Epithelial cell of prostate (primary cell): ENCODE measurements at places on chromosomes 2 and 18.

DNA sequence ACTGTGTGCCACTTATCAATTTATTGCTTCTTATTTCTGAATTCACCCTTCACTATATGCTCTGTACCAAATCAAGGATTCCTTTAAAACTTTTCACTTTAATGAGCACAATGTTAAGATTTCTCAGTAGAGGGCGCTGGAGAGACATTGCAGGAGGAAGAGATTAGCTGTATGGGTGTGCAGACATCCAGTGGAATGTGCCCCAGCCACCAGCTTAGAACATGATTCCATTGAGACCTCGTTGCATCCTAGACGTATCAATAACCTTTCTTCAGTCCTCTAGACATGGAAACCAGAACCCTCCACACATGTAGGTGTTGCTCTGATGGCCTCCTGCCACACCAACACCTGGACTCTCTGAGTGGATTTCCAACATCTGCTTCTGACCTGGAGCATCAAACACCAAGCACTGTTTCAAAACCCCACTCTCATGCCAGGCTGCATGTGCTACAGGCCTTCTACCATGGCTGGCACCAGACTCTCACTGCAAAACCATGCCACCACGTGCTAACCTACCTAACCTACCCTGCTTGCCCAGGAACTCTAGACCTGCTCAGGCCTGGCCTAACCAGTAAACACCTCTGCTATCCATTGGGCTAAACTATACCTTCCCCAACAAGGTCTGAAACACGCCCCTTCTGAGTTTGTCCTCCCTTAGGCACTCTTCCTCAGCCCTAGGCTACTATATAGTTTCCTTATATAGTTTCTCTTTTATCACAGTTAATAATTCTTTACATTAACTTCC, 633.2 kb upstream of the PKDCC start:
- DNase-seq, result no peak

DNA sequence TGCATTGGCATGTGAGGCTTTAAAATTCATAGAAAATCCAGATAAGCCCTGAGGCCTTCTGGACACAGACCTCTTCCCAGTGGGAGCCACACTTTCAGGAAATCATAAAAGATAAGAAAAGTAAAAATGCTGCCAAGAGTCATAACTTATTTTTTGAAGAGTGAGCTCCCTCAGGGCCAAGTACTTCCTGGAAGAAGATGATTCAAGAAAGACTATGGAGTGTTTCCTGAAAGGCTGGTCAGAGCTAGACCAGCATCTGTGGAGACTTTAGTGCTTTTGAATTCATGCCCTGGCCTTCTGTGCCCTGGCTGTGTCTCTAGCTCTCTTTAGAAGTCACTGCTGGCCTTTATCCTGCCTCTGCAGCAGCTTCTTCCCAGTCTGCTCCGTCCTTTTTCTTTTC, 6.4 kb upstream of the XDH start:
- no peak for DNase-seq

DNA sequence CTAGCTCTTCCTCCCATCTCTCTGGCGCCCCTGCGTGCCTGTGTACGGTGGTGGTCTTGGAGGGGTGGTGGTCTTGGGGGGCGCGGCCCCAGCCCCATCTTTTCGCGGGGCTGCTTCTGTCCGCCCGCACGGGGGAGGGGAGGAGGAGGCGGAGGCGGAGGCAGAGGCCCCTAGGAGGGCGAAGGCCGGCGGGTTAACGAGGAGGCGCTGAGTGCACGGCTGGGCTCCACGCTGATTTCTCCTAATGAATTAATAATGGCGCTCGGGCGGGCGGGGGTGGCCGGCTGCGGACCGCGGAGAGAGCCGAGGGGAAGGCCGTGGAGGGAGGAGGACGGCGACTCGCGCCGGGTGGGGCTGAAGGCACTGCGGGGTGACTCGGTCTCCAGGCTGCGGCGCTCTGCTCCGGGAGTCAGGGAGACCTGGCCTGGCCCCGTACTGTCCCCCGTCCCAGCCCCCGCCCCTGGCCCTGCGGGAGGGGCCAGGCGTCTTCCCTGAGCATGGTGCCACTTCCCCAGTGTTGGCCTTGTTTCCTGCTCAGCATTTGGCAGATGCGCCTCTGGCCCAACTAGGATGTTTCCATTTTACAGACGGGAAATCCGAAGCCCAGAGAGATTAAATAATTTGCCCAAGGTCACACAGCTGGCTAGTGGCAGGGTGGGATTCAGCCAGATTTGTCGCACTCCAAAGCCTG, 6.0 kb downstream of the GAREM2 start:
- DNase-seq, result no peak

DNA sequence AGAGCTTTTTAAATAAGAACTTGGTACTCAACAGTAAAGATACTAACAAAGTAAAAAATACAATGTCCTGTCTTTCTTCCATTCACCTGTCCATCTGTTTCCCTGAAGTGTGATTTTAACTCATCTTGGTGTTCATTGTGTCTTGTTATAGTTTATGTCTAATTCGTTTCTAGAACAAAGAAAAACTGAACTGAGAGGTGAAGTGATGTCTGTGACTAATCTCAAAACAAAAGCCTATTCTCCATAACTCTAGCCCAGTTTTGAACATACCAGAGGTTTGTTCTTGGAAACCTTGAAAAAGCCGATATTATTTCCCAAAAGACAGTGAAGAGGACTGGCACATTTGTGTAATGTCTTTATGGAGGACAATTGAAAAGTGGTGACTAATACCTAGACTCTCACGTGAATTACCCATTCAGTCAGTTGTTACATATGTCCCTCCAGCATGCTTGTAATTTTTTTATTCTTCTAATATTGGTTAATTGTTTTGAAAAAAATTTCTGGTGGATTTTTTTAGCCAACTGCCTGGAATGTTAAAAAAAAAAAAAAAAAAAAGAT, 725.8 kb downstream of the SATB2 start:
- DNase-seq, result no peak

DNA sequence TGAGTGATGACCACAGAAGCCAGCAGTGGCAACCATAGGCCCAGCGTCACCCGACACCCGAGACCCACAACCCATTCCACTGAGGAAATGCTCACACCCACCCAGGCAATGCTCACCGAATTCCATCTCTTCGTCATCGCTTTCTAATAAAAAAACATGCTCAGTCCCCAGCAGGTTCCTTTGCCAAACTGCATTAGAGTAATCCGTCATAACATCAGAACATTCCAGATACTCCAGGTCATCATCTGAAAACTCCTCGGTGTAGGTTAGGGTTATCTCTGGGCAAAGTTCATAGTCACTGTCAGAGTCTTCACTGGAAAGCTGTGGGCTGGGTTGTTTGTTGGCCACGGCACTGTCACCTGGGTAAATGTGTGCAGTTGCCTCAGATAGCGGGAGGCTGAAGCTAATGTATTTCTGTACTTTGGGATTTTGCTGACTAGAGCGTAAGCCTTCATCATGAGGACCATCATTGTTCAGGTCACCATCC, 49.3 kb downstream of the ALPK2 start:
- no peak for DNase-seq

DNA sequence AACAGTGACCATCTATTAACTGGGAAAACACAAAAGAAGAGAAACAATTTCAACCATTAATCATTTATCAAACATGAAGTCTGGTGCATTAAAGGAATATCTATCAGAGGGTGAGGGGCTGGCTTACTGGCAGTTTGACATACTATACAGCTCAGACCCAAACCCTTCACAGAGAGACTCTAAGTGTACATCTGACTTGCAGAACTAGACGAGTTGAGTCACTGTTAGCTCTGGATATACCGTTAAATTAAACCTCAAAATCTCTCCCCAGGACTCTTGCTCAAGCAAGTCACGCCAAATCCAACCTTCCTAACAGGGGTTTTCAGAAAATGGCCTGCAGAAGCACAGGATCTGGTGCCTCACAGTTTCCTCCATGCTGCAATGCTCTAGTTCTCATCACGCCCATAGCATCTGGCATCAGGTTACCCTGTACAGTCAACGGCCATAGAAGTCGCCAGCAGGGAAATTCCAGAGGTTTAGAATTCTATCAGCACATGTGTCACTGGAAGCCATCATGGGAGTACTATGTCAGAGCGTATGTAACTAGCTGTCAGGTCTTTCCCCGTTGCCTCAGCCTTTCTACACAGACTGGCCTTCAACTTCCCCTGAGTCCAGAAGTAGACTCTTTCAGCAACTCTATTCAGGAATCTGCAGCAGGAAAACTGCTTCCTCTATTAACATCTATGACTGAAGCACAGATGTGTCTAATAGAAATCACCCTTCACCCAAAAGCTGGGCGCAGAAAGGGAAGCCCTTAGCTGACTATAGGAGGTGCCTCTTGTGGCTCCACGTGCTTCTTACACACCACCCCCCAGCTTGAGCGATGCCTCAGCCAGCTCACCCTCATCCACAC, 9.3 kb downstream of the TGOLN2 start:
- no peak for DNase-seq

GRCh38 chr18:7272311-7273049, 41.6 kb downstream of the LRRC30 start:
- peak; percentile 29 for DNase-seq

GRCh38 chr2:154402213-154402612, 296.3 kb upstream of the KCNJ3 start:
- DNase-seq, result no peak

DNA sequence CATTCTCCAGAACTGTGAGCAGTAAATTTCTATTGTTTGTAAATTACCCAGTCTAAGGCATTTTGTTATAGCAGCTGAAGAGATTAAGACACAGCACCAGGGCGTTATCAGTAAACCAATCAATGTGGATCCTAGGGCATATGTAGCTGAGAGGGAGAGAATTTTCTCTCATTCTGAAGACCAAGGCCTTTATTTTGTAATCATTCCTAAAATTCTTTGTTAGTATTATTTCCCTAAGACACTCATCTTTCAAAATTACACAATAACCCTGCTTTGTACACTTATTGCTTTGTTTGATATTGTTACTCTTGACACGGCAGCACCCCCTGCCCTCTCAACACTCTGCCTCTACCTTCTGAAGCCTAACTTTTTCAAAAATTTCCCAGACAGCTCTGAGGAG, 419.1 kb downstream of the SLC4A3 start:
- DNase-seq, result no peak

DNA sequence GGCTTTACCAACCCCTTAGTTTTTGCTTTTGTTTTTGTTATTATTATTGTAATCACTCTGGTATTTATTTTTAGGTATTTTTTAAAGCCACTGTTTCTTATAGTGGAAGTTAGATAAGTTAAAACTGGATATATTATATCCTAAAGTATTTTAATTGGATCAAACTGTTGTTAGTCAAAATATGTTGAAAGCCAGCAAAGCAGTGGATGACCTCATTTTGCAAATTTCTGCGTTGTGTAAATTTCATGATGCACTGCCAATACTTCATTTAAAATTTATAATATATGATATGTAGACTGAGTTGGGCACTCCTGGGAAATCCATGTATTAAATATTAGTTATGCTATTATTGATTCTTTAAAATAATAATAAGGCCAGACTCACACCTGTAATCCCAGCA, 661.7 kb upstream of the NRXN1 start:
- no peak for DNase-seq

DNA sequence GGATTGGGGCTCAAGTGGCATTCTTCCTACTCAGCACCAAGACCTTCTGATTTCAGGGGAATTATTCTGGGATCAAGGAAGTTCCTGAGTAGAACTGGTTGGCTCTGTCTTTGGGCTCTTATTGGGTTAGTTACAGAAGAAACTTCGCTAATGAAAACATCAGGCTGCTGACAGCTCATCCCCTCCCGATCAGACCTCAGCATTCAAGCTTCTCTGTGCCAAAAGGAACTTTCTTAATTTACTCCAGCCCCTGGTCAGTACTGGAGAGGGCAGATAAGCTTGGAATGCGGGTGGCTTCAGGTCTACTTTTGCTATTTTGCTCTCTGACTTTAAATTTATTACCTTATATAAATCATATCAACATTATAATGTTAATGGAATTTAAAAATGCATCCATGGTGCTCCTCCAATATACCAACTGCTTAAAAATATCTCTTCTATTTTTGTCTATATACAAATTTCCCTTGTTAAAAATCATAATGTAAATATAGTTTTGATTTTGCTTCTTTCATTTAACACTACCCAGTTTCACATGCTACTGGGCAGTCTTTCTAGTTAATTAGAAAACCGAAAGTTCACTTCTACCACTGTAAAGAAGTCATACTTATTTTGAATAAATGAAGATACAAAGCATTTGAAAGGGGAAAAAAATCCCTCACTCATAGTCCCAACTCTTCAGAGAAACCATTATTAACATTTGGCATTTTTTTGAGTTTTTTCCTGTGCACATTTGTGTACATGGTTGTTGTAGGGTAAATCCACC, 34.4 kb downstream of the PCARE start:
- no peak for DNase-seq

GRCh38 chr2:223090039-223090438, 38.0 kb downstream of the KCNE4 start:
- no peak for DNase-seq

DNA sequence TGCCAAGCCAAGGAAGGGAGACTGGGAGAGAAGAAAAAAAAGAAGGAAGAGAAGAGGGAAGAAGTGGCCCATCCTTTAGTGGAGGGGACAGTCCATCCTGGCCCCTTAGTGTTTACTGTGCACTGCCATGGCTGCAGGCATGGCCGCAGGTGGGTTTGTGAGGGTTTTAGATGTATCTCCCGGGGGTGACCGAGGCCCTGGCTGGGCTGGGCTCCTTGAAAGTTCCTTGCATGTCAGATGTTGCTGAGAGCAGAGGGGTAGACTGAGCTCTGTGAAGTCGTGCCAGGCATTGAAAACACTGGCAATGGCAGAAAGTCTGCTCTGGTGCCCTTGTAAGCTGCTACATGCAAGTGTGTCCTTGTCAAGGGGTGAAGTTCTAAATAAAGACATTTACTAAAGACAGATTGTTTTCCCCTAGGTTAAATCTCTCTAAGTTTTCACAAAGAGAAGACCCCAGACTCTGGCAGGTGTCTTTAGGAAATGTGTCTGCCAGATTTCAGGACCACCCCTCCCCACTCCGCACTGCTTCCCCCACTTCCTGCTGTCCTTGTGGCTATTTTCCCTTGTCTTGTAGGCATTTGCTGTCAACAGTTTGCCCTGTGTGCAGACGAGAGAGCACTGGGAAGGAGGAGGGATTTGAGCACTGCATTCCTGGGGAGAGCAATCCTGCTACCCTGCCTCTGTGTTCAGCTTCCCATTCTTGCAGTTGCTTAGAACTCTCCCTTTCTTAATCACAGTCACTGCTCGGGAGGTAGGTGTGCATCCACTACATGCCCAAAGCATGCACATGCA, 68.4 kb downstream of the ACOXL start:
- no peak for DNase-seq

DNA sequence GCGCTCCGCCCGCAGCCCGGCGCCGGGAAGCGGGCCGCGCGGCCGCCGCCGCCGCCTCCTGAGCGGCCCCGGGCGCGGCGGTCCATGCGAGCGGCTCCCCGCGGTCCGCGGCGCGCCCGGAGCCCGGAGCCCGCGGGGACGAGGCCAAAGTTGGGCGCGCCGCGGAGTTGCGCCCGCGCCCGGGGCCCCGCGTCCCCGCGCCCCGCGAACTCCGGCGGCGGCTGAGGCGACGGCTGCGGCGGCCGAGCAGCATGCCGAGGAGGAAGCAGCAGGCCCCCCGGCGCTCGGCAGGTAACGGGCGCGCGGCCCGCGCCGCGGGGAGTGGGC, 992 bp downstream of the TSHZ1 start:
- DNase-seq, result no peak

- no peak for DNase-seq
Observed at GRCh38 chr2:159640176-159640575, 23.8 kb upstream of the BAZ2B start.
